ENCODE measurements at places on chromosomes 4 and X. TPM values are rescaled to one million over a fixed set of nuclear protein-coding genes. Genes with fewer than 3 reads are reported as not detected.

Gene KLF8
- total RNA-seq, result 0.12 TPM

Gene CXCL9
- not detected for total RNA-seq

Gene SYNPO2
- total RNA-seq, result 0.95 TPM

Gene TMEM154
- 1.3 TPM for total RNA-seq

Gene UGT2A2
- total RNA-seq, result not detected

Gene DCAF4L1
- 0.14 TPM for total RNA-seq

Gene BEX5
- 1.3 TPM for total RNA-seq

Gene EDA
- 1.1 TPM for total RNA-seq

Gene THAP6
- 8.1 TPM for total RNA-seq

Gene CSN1S1
- total RNA-seq, result not detected

Gene CRMP1
- total RNA-seq, result 37.7 TPM

Gene PARM1
- 3.4 TPM for total RNA-seq

DNA sequence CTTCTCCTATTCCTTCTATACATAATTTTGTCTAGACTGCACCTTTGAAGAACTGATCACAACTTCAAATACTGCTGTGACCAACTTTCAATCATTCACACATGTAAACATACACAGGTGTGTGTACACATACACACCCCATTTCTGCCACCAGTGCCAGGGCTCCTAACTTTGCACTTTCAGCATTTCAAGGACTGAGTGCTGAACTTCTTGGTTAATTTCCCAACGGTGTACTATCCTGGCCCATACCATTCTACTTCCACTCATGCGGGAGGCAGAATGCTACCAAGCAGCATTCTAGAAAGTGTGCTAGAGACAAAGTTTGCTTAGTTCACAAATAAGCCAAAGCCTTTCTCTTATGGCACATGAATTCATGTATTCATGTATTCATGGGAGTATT, 51.2 kb downstream of the RPGR start:
- no peak for DNase-seq

GRCh38 chrX:12872741-12873140, 5.9 kb downstream of the TLR7 start:
- DNase-seq, result no peak

DNA sequence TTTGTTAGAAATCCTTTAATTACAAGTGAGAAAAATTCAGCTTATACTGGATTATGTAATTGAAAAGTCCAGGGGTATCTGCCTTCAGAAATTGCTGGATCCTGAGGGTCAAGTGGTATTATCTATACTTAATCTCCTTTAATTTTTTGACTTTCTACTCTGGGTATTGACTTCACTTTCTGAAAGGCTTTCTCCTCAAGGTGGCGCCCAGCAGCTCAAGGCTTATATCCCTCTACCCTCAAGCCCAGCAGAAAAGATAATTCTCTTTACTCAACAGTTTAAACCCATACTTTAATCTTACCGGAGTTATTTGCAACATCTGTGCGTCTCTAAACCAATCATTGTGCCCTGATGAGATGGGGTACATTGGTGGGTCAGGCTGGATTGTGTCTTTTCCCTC, 129.5 kb downstream of the LARP7 start:
- DNase-seq, result peak; percentile 16

- DNase-seq, result no peak
These were observed 40.7 kb upstream of the DHX15 start for GRCh38 chr4:24625091-24625490.

DNA sequence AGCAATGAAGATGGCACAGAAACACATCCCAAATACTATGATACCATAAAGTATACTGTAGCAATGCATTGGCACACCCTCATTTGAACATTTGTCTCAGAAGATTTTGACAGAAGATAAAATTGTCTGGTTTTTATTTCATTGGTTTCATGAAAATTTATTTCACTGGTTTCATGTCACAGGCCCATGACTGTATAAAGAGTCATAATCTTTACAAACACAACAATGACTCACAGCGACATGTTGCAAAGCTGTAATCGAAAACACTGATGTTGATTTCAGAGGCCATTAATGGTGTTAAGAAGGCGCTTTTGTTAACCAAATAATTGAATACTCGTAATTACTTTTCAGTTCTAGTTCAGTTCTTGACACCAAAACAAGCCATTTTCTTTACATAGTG, 8.1 kb upstream of the DTHD1 start:
- peak; percentile 25 for DNase-seq

GRCh38 chrX:71239781-71240180, 14.2 kb downstream of the ZMYM3 start:
- no peak for DNase-seq

- DNase-seq, result no peak
These were observed 6.1 kb downstream of the TAF9B start for GRCh38 chrX:78133238-78133960.

GRCh38 chr4:6390356-6390755, 82.1 kb downstream of the PPP2R2C start:
- DNase-seq, result no peak

DNA sequence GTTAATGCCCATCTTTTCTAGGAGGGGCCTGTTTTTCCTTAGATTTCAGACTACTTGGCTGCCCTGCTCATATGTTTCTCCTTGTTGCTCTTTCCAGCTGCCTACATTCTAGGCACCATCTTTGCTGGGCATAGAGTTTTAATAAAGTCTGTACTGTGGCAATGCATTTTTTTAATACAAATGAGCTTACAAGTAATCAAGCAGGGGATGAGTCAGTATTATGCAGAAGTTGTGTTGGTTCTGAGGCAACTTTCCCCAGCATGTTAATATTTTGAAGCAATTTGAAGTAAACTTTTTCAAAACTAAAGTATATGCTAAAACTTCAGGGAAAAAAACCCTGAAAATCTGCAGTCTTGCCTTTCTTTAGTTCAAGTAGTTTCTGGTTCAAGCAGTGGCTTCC, 372.0 kb upstream of the GATB start:
- DNase-seq, result no peak

GRCh38 chr4:79574741-79575451, 166.9 kb upstream of the GK2 start:
- no peak for DNase-seq

DNA sequence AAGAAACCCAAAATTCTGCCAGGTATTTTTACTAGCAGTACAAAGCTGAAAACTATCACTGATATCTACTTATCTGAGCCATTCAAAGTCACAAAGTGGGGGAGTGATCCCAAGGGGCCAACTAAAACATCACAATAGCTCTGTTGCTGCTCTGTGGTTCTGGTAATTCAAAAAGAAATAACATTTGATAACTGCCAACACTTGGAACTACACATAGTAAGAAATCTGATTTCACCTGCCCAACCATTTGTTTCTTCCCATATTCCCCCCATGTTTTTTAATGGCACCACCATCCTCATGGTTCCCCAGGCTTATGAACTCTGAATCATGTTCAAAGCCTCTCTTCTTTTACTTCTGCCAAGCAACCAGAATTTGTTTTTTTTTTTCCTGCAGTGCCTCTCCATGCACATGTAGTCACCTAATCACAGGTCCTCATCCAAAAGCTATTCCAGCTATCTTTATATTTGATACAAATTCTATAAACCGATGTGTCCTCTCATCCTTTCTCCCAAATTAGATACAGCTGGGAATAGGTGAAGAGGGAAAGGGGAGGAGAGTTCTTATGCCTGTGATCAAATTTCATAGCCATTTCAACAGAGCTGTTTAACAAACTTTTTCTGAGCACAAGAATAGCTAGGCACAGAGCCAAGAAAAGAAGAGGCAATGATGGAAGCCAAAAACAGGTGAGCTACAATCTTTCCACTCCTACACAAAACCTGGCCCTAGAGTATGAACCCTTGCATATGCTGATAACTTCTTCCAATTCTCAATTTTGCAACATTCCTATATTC, 7.7 kb downstream of the AMMECR1 start:
- no peak for DNase-seq

DNA sequence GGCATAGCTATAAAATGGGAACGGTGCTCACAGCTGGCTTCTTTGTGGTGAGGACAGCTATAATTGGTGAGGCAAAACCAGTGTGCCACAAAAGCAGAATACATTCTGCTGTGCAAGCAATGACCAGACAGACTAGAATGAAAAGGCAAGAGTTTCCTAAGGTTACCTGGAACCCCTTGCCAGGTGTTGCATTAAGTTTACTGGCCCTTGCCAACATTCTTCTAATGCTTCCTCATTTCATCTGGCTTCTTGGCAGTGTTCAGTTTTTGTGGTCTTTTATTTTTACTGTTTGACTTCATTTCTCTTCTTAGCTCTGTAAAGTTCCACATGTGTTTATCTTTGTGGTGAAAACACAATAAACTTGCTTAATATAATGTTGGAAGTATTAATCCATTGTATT, 131.4 kb downstream of the PTTG2 start:
- DNase-seq, result peak; percentile 30

GRCh38 chr4:10333942-10334341, 123.3 kb downstream of the ZNF518B start:
- no peak for DNase-seq

- no peak for DNase-seq
These were observed 60.5 kb downstream of the NHS start for GRCh38 chrX:17435476-17435875.

DNA sequence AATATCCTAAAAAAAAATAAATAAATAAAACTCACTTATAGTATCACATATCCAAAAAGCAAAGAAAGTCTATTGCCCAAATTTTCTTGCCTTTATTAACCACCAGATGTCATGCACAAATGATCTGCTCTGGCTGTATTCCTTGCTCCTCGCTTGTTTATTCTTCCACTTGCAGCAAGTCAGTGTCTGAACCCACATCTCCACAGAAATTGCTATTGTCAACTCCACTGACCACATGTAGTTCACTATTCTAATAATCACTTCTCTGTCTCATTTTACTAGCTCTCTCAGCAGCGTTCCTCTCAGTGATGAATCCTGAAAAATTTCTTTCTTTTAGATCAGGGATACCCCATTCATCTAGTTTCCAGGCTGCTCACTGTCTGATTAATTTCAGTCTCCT, 29.3 kb upstream of the CXXC4 start:
- no peak for DNase-seq

GRCh38 chr4:126431049-126431448, 1116.3 kb downstream of the FAT4 start:
- no peak for DNase-seq

GRCh38 chr4:41061482-41062185, 152.7 kb downstream of the APBB2 start:
- DNase-seq, result no peak

DNA sequence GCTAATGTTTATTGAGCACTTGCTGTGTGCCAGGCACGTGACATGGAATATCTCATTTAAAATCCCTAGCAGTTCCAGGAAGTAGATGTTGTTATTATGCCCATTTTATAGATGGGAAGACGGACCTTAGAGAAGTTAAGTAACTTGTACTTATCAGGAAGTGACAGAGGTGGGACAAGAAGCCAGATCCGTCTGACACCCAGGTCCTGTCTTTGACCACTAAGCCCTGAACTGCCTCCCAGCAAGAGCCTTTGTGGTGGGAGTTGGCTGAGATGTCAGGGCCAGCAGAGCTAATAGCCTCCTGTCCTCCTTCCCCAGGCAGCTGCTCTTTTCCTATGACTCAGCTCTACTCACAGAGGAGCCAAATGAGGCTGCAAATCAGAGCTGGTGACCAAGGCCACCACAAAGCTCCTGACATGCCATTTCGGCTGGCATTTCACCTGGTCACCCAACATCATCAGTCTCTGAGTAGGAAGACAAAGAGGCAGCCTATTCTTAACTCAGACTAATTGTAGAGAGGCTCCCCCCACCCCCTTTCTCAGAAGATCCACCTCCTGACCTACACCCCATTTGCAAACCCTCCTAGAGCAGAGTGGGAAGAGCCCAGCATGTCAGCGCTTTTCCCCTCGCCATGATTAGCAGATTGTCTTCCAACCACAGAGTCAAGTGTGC, 175.1 kb upstream of the KIT start:
- DNase-seq, result peak; percentile 68

DNA sequence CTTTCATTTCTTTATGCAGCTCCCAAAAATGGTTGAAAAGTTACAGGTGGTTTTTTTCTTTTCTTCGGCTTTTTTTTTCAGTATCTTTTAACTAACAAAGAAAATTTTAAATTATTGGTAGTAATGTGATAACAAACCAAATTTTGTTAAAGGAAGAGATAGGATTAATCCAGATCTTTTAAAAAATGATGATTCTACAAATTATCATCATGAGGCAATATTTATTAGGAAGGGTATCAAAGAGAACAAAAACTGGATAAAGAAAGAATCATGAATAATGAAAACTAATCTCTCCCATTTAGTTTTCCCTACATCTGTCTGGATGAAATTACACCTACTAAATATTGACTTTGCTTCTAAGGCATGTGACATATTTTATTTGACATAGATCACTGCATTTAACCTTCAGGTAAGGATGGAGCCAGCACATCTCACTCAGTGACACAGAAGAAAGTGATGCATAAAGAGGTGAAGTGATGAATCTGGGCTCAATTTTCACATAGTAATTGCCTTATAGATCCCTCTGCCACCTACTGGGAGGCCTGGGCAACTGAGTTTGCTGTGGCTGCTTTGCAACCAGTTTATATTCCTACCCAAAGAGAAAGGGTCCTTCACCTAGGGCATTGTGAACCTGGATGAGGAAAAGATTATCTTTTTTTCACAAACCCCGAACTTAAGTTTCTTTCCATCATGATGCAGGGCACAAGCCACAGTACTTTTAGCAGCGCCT, 155.6 kb downstream of the HNRNPD start:
- DNase-seq, result no peak

DNA sequence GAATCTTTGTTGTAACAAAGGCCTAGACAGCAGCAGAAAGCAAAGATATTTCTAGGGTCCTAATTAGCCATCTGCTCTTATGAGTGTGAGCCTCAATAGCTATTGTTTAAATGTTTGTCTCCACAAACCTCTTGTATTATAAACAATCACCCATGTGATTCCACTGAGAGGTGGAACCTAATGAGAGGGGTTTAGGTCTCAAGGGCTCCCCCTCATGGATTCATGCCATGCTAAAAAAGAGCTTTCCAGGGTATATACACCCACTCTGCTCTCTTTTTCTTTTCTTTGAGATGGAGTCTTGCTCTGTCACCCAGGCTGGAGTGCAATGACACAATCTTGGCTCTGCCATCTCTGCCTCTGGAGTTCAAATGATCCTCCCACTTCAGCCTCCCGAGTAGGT, 42.1 kb downstream of the TRIM61 start:
- peak; percentile 36 for DNase-seq

DNA sequence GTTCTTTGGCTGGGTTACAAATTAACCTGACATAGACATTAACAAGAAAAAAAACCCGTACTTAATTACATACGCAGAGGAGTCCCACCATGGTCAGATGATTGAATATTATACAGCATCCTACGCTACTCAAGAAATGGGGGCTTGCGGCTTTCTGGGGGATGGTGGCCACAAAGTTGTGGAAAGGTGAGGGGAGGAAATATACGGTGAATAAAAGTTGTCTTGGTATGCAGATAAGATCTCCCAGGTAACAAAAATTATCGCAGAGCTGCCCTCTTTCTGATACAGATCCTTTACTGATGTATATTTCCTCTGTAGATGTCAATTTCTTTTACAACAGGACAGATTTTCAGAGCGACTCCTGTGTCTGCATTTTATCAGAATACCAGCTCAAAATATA, 890 bp downstream of the DCAF16 start:
- DNase-seq, result no peak

GRCh38 chr4:81509822-81510221, 38.1 kb upstream of the RASGEF1B start:
- no peak for DNase-seq

Measured in H4 (cell line).